Lower leg skin (tissue), 4 donors: ENCODE measurements at places on chromosomes 1 and 21. TPM values are rescaled to one million over a fixed set of nuclear protein-coding genes. Genes with fewer than 3 reads are reported as not detected.

The ELAPOR1 gene
- total RNA-seq, result 20.8 TPM

- DNase-seq, result no peak
These were observed 180.8 kb upstream of the CACYBP start for GRCh38 chr1:174818951-174819350.

DNA sequence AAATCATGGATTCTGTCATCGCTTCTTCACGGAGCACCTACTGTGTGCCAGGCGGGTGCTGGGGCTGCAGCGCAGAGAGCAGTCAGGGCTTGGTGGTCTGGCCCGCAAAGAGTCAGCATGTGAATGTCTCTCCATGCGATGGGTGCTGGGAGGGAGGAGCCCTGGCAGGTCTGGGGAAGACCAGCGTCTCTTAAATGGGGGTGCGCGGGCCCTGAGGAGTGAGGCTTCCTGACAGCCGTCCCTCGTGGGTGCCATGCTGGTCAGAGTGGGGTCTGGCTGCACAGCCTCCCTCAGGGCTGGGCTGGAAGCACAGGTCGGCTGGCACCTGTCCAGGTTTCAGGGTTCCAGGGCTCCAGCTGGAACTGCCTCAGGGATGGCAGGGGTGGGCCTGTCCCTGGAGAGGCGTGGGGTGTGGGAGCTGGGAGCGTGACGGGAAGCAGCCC is 18.5 kb downstream of the TP73 start:
- DNase-seq, result no peak

GRCh38 chr1:23184212-23184934 is 15.7 kb upstream of the LUZP1 start:
- no peak for DNase-seq
